Smooth muscle cell of the pulmonary artery (primary cell): ENCODE measurements at places on chromosomes 1 and 21. TPM values are rescaled to one million over a fixed set of nuclear protein-coding genes. Genes with fewer than 3 reads are reported as not detected.

The NLRP3 gene
- 0.33 TPM in 2 replicates for total RNA-seq

The BARHL2 gene
- total RNA-seq: not detected in 2 replicates

The LY9 gene
- total RNA-seq: not detected in 2 replicates

The VANGL2 gene
- total RNA-seq: 0.07 and 0.46 TPM in 2 replicates

The PTGFRN gene
- 66.7 and 108 TPM in 2 replicates for total RNA-seq

The SLC25A33 gene
- total RNA-seq: 3.5 and 5.4 TPM in 2 replicates

The LRRC71 gene
- total RNA-seq: 0.13 TPM in 1 of 2 replicates, not detected in the other

The HCN3 gene
- total RNA-seq: 0.91 and 1.4 TPM in 2 replicates

The TSTD1 gene
- total RNA-seq: 7.6 and 10.1 TPM in 2 replicates

The NEGR1 gene
- 15.7 and 36.2 TPM in 2 replicates for total RNA-seq

The UBQLN4 gene
- 15.6 and 21.3 TPM in 2 replicates for total RNA-seq

The DMBX1 gene
- total RNA-seq: not detected in 2 replicates

The SLC2A5 gene
- 3.7 and 25.9 TPM in 2 replicates for total RNA-seq

The PLK3 gene
- total RNA-seq: 21.8 and 72.0 TPM in 2 replicates

The OR2L5 gene
- total RNA-seq: not detected in 2 replicates

The HSD3B1 gene
- not detected in 2 replicates for total RNA-seq

The BEND5 gene
- 0.59 TPM in 1 of 2 replicates, not detected in the other for total RNA-seq
